Brain microvascular endothelial cell (primary cell): ENCODE measurements at places on chromosomes 7 and 10.

DNA sequence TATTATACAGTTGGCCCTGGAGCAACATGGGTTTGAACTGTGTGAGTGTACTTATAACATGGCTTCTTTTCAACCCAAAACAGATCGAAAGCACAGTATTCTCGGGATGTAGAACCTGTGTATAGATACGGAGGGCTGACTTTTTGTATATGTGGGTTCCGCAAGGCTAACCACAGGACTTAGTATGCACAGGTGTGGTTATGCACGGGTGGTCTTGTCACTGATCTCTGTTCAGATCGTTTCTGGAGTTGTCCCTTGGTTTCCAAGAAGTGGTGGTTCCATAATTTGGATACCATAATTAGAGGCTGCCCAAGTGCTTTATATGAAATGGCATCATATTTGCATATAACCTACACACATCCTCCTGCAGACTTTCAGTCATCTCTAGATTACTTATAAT lies 10.9 kb upstream of the BHLHA15 start:
- no peak for DNase-seq

DNA sequence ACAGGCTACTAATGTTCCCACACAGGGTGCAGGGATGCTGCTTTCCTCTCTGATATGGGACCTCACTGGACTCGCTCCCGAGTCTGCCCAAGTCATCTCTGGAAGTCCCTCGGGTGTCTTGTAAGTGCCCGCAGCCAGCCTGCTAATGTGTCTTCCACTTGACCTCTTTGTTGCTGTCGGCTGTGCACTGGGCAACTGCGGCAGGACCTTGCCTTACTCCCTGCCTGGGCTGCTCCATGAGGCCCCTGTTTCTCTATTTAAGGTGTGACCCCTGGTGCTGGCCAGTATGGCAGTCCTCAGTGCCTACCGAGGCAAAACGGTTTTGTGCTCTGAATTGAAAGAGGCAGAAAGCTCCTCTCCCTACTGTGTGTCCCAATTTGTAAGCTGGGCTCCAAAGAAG lies 88.8 kb upstream of the DUSP5 start:
- DNase-seq: no peak

DNA sequence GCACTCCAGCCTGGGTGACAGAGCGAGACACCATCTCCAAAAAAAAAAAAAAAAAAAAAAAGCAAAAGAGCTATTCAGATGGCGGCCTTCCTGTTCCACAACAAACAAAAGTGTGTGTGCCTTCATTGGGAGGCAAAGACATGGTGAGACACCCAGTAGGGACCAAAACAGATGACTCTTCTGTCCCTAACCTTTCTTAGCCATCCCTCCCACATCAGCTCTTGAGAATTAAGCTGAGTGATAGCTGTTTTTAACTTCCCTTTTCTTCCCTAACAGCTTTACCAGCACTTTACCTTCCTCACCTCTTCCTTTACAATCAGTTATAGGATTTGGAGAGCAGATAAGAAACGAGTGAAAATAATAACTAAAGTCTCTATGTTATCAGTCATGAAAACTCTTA lies 48.2 kb downstream of the ARMH3 start:
- DNase-seq: no peak

GRCh38 chr10:101834341-101834740 lies 9.3 kb downstream of the KCNIP2 start:
- no peak for DNase-seq

DNA sequence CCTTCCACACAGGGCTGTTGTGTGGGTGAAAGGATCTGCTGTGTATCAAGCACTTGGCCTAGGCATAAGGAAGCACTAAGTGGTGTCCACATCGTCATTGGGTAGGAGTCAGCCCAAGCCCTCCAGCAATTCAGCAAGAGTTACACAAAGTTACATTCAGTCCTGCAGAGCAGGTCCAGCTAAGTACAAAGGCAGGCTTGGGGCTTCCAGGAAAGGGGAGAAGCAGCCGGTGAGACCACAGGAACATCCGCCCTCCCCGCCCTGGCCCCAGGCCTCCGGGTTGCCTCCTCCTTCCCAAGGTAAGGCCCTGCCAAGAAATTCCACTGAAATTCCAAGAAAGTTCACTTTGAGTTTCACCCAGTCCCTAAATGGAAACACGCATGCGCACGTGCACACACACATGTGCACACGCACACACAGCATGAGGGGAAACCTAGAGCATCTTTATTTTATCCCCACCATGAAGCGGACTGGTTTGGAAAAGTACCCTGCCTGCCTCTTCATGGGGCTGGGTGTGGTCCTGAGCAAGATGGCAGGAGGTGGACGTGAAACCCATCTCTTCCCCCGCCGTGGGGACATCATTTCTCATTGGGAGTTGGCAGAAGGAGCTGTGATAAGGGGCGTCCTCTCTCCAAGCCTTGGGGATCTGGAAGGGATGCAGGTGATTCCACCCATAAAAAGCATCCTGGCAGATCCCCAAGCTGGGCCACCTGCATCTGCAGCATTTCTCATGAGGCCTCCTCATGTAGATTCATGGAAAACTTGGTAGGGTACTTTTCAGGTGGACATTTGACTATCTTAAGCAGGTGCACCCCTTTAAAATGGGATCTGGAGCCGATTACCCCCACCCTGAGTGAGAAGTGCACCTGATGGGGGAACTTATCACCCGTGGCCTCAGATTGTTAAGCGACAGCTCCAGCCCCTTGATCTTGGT lies 69.1 kb upstream of the NANOS1 start:
- DNase-seq: no peak

- no peak for DNase-seq
Measured at GRCh38 chr10:55311848-55312635, 511.0 kb upstream of the PCDH15 start.

DNA sequence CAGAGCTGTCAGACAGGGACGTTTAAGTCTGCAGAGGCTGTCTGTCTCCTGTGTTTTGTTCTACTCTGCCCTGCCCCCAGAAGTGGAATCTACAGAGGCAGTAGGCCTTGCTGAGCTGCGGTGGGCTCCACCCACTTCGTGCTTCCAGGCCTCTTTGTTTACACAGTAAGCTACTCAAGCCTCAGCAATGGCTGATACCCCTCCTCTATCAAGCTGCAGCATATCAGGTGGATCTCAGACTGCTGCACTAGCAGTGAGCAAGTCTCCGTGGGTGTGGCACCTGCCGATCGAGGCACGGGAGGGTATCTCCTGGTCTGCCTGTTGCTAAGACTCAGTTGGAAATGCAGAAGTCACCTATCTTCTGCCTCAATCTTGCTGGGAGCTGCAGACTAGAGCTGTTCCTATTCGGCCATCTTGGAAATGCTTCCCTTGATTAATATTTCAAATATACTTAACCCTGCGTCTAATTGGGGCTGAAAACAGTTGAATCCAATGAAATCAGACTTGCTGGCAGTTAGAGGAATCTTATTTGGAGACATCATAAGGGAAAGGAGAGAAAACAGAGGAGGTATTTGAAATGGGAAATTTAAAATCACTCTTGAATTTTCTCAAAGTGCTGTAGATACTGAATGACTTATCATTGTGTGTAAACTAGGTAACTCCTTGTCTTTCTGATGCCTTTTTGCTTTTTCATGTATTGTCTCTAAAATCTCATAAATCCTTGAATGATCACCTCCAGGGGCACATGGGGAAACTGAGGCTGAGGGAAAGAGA lies 13.8 kb upstream of the CYP3A5 start:
- no peak for DNase-seq
